Activated T-helper 9 cell treated with anti-CD3 and anti-CD28 coated beads, Interleukin-2, amount 50 U/mL, for 16 hours (primary cell): ENCODE measurements at places on chromosomes 11 and 22.

GRCh38 chr11:120088056-120088455 is 49.9 kb downstream of the TRIM29 start:
- no peak for DNase-seq

DNA sequence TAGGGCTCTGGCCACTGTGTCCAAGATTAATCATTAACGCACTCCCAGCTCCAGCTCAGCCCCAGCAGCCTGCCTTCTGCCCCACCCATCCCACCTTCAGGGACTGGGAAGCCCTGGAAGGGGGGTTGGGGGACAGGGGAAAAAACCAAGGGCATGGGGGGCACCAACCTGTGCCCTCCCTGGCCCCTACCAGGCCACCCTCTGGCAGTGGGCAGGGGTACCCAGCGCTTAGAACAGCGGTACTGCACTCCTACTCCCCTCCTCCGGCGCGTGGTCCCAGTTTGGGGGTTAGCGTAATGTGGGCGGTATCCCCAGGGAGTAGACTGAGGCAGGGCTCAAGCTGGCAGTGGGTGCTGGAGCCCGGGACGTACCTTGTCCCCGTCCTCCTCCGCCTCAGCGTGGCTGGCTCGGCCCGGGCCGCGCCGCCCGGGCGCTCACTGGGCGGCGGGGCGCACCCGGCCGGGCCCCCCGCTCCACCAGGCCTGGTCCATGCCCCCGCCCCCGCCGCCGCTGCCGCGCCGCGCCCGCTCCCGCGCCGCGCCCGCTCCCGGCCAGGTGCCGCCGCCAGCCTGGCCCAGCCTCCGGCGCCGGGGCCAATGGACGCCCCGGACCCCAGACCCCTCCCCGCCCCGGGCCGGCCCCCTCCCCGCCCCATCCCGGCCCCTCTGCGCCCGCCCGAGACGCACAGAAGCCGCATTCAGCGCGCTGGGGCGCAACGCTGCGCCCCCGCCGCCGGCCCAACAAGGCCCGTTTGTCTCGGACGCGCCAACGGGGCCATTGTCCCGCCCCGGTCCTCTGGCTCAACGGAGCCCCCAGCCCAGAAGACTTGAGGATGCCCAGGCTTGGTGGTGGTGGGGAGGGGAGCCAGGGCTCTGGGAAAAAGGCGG is at the start of gene GAL3ST1:
GAL3ST1 (minus strand) TSS at position 571 of the 887 bp plus-strand sequence. CDS start 17,273 bp downstream, outside the sequence.
- no peak for DNase-seq

GRCh38 chr11:47028195-47029093 is 91.9 kb downstream of the CSTPP1 start:
- no peak for DNase-seq

DNA sequence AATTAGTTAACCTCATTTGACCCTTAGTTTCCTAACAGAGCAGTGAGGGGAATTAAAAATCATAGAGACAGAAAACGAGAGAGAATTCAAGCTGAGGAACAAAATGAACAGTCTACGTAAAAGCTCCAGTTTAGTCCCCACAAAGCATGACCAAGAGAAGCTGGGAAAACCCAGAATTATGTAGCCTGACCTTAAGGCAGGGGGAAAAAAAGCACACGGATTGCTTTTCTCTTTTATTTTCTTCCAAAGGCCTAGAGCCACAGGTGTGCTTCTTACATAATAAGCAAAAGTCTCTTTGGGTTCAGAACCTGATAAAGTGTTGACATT is 514 bp upstream of the AMBRA1 start:
- DNase-seq: no peak
